NCI-H1105 treated with DMSO at 0.1 percent for 48 hours (cell line): ENCODE measurements at places on chromosomes 4 and X.

DNA sequence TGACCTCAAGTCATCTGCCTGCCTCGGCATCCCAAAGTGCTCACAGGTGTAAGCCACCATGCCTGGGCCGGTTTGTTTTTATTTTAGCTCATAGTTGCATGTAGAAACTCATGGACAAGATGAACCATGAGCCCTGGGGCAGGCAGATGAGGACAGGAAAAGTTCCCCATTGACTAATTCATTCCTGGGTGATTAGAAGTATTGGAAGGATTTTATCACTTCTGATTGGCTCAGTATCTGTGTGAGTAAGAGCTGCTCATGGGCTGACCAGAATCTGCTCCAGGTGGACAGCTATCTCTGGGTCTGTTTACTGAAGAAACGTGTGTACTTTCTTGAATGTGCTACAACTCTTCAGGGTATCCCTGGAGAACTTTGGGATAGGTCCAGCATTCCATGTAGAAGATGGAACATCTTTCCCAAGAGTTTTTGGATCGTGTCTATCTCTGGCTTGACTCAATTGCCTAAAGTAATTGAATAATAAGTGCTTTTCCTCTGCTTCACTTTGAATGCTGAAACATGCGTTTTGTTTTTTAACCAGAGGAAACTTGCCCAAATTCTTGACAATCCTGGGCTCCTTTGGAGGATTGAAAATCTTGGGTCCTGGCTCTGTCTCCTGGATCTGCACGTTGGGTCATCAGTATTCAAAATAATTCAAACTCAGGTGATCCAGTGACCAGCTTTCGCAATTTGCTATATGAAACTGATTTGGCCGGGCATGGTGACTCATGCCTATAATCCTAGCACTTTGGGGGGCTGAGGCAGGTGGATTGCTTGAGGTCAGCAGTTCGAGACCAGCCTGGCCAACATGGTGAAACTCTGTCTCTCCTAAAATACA, 88.6 kb upstream of the DHRSX start:
- no peak for DNase-seq

- DNase-seq, result no peak
Observed at GRCh38 chrX:68999931-69000330, 165.3 kb downstream of the PJA1 start.

GRCh38 chr4:167893531-167893930, 198.8 kb upstream of the ANXA10 start:
- no peak for DNase-seq

- DNase-seq, result no peak
Observed at GRCh38 chr4:184574861-184575260, 74.4 kb downstream of the CASP3 start.

DNA sequence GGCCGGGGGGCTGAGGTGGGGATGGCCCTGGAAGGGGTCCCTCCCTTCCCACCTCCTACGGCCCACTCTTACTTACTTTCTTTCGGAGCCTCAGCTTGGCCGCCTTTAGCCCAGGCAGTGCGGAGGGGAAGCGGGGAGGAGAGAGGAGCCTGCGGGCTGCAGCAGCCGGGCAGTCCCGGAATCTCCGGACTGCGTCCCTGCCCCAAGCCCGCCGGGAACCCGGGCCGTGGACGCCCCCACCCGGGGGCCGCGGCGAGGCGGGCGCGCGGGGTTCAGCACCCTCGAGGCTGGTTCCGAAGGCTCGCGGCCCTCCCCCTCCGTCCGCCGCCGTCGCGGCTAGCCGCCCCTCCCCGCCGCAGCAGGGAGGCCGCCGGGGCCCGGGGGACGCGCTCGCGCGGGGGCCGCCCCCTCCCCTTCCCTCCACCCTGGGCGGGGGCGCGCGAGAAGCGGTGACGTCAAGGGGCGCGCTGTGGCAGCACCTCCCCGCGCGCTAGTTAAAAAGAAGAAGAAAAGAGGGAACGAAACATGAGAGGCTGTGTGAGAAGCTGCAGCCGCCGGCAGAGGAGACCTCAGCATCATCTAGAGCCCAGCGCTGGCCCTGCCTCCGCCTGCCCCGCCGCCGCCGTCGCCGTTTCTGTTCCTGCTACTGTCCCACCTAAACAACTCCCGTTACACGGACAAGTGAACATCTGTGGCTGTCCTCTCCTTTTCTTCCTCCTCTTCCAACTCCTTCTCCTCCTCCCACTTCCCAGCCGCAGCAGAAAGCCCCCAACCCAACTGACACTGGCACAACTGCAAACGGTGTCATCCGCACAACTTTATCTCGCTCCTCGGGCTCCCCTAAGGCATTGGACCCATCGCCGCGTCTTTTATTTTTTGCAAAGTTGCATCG, at the start of gene HHIP:
Gene HHIP (plus strand): TSS at position 526 of the 892 bp plus-strand sequence. CDS start 520 bp downstream, outside the sequence.
- DNase-seq, result peak; percentile 35

DNA sequence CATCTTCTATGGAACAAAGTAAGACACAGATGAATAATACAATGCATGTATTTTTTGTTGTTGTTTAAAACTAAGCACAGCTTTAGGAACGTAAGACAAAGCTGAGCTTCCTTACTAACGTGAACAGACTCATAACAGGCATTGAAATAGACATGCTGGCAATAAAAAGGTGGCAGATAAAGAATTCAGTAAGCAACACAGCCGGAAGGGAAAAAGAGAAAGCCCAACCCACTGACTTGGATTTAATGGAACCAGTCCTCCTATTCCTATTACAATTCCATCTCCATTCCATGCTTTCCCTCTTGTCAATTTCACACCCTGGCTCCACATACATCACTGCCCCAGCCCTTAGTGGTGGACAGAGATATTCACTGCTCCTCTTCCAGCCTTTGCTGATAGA, 182.1 kb downstream of the NSUN7 start:
- no peak for DNase-seq

GRCh38 chr4:157739242-157739641, 433.6 kb downstream of the GASK1B start:
- DNase-seq, result no peak

- DNase-seq, result no peak
Observed at GRCh38 chr4:141195095-141195707, 25.5 kb upstream of the ZNF330 start.

- no peak for DNase-seq
Observed at GRCh38 chrX:50814701-50815100, 707 bp upstream of the SHROOM4 start.

GRCh38 chr4:37908488-37909331, 17.8 kb downstream of the TBC1D1 start:
- no peak for DNase-seq

DNA sequence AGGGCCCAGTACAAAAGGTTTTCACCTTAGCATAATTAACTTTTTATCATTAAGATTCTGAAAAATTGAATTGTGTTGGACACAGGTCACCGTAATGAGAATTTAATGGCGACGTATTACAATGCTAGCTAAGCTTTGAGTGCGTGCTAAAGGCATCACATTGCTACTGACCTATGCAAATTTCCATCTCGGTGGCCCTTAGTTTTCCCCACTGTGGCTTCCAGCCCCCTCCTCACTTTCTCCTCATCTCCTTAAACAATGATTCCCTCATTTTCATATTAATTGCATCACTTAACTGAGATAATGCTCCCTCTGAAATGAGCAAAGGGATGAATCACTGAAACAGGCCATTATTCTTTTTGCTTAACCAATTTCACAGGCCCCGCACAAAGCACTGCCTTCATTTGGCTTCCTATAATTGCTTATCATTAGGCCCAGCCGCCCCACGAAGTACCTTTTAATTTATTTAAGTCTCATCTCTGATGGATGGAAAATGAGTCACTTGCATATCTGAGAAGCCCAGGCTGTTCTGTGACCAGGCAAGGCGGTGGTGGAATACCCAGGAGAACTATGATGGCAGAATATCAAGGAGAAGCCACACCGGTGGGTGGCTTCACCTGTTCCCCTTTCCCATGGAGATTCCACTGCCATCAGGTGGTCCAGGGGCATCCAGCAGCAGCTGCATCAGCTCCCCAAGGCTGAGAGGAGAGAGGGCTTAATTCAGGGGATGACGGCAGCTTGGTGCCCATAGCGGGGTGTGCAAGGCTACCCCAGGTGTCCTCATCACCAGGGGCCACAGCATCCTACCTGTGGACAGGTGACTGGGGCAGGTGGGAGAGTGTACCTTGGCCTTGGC, 223.8 kb upstream of the BOD1L1 start:
- DNase-seq, result no peak

- DNase-seq, result peak; percentile 43
Observed at GRCh38 chr4:139740531-139741041, 75.0 kb downstream of the MGST2 start.

DNA sequence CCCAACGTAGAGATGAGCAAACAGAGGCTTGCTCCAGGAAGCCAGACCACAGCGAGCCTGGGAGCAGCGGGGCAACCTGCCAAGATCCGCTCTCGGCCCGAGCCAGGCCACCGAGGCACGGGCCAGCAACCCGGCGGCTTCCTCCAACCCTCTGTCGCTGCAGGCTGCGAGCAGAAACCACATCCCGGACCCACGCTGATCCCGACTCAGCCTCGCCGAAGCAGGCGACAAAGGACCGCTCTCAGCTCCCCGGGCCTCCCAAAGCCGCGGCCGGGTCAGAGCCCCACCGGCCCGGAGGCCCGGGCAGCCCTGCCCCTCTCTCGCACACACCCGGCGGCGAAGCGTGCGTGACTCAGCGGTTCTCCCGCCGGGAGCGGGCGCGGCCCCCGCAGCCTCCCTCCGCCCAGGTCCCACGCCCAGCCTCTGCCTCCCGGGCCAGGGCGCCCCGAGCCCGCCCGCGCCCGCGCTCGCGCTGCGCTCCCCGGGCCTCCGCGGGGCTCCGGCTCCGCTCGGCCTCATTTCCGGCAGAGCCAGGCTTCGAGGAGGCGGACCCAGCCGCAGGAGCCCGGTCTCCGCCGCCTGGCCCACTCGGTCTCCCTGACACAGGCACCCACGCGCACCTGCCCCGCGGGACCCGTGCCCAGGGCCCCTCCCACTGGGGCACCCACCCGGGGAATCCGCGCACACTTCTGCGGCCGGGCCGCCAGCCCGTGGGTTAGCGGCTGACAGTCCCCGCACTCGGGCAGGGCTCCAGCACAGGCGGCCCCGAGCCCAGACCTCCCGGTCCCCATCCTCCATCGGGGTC, 1.7 kb downstream of the PPP2R2C start:
- peak; percentile 9 for DNase-seq

- DNase-seq, result peak; percentile 37
Observed at GRCh38 chr4:8241895-8242696, 27.5 kb upstream of the HTRA3 start.

- no peak for DNase-seq
Observed at GRCh38 chr4:130712038-130712437, 1616.1 kb downstream of the C4orf33 start.

- DNase-seq, result no peak
Observed at GRCh38 chrX:108332281-108332680, 105.9 kb downstream of the COL4A6 start.

DNA sequence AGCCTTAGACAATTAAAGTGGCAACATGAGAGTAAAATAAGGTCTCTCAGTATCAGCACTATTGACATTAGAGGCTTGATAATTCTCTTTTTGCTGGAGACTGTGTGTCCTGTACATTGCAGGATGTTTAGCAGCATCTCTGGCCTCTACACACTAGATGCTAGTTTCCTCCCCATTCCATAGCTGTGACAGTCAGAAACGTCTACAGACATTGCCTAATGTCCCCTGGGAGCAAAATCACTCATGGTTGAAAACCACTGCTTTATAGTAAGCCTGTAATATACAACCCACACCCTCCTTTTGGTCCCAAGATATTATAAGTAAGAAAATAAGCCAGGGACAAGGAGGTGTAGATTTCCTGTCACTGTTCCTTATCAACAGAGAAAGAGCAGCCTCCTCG, 166.0 kb downstream of the FRMPD4 start:
- no peak for DNase-seq
